ENCODE measurements at places on chromosomes 3 and 15.

DNA sequence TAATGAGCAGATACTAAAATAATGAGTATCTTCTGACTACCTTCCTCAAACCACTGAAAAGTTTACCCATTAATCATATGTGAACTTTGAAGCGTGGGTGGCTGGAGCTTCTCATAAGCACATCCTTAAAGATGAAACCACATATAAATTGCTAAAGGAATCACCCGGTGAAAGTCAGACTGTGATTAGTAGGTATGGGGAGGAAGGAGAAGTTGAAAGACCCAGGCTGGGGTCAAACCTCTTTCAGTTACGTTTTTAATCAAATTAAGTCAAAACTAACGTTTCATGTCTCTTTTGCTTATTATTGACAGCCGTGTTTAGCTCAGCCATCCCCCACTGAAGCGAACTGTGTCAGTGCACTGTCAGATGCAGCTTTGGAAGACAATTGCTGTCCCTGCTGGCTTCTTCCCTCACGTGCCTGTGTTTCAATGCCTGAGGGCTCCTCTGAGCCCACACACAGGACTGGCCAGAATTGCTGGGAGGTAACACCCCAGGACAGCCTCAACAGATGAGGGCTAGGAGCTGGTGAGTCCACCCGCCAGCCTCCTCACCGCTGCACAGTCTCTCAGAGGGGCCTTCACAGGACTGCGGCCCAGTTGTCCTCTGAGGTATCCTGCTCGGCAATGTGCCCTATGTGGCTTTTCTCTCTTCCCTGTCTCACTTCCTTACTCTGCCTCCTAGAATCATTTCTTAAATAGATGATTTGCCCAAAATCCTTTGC, 29.3 kb upstream of the SH3BP5 start:
- no peak for DNase-seq

GRCh38 chr15:88031461-88031860, 225.1 kb downstream of the NTRK3 start:
- DNase-seq: no peak

DNA sequence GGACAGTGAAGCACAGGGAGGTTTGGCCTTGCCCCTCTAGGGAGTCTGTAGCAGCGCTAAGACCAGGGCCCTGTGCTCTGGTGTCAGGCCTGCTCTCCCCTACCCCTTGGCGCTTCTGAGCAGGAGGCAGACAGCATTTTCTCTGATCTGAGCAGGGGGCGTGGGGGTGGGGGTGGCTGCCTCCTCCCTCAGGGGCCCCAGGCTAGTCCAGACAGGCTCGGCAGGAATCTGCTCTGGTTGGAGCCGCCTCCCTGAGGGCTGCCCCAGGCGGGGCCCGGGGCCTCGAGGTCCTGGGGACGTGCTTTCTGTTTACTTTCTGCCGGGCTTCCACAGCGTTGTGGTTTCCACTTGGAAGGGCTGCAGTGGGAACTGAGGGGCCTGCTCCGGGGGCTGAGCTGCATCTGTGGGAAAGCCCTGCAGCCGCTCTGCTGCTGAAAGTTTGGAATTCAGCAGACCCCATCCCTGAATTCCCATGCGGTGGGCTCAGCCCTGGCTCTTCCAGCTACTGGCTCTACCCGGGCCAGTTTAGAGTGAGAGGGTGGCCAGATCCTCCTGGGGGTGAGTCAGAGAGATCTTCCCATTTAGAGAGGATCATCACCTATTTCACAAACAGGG, 105.4 kb downstream of the LINGO1 start:
- no peak for DNase-seq

GRCh38 chr3:188124184-188124583, 29.8 kb upstream of the LPP start:
- DNase-seq: peak; percentile 41

DNA sequence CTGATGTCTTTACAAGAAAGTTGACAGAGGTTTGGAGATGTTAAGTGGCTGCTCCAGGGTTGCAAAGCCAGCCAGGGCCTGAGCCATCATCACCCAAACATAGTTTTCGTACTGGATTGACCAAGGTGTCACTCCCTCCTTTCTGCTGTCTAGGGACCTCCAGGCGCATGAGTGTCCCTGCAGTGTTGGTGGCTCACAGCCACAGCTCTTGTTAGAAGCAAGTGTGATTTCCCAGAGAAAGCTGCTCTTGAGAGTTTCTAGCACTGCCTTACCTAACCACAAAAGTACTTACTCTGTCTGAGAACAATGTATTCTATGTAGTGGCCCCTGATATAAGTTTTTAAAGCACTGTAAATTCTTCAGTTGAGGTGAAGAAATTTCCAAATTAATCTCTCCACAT, 144.1 kb downstream of the SOX2 start:
- DNase-seq: no peak

GRCh38 chr3:77690284-77690845, 650.5 kb downstream of the ROBO2 start:
- DNase-seq: no peak

- DNase-seq: no peak
These were observed 115.9 kb downstream of the IQSEC1 start for GRCh38 chr3:12957339-12957738.

GRCh38 chr3:155991847-155992246, 121.4 kb downstream of the GMPS start:
- no peak for DNase-seq

GRCh38 chr15:74320352-74321247, 46.8 kb downstream of the CYP11A1 start:
- DNase-seq: no peak

GRCh38 chr3:41794748-41795589, 166.9 kb downstream of the ULK4 start:
- DNase-seq: no peak

GRCh38 chr3:139522421-139522820, 17.1 kb downstream of the RBP1 start:
- no peak for DNase-seq

GRCh38 chr3:46990573-46991374, 11.3 kb downstream of the NBEAL2 start:
- no peak for DNase-seq

DNA sequence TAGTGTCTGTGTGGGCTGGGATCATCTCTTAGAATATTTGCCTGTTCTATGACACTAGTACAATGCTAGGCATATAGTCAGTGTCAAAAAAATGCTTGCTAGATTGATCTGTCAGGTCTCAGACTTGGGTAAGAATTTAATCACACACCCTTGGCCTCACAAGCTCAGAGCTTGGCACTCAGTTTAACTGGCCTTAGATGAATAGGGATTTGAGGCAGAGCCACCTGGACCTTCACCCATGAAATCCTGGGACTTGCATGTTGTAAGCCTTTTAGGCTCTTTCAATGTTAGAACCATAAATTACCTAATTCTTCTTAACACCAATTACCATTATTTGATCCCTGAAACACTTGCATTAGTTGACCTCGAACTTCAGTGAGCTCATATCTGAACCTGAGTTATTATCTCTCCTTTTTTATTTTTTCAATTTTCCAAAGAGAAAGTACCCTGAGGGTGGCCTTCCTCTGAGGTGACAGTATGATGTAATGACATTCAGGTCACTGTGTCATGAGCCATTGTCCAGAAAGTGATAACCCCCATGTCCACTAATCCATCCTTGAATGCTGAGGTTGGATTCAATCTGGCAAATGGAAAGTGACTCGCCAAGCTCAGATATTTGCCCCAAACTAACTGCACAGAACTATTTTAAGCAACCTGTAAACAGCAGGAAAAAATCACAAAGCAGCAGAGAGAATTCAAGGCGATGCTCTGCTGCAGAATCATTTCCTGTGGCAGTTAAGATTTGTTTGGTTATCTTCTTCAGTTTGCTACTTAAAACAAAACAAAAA, 615.2 kb upstream of the NR2F2 start:
- no peak for DNase-seq

DNA sequence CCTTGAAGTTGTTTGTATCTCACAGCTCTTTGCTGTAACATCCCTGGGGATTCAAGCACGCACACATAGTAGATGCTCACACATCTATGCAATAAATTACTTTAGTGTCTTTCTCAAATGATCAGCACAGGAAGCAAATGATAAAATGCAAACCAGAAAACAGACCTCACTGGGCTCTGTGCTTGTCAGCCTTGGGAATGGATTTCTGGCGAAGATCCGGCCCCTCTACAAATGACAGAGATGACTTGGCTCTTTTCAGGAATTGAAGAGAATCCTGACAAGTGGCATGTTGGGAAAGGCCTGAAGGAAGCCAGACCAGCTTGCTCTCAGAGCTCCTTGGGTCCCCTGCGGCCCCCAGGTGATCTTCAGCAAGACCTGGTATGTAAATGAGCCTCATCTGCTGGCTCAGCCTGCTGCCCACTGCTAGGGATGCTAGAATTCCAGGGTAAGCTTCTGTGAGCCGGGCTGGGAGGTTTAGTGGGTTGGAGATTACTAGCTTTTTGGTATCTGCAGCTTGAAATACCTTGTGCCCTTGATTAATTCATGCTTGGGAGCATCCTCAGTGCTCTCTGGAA, 54.1 kb downstream of the LPP start:
- DNase-seq: peak; percentile 35

- peak; percentile 62 for DNase-seq
These were observed 56.8 kb downstream of the PHLDB2 start for GRCh38 chr3:111915905-111916304.

DNA sequence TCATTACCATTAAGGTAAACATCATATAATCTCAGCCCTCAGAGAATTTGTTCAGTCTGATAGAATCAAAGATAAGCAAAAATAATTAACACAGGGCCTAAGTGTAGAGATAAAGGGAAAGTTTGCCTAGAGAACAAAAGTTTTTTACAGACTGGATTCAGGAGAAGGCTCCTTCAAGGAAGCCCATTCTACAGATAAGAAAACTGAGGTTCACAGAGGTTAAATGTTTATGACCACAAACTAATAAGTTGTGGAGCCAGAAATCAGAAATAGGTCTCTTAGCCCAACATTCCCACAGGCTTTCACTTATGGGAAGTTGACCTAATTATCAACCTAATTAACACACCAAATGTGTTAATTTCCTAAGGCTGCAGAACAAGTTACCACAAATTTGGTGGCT, 110.7 kb downstream of the ZMAT3 start:
- DNase-seq: no peak

GRCh38 chr3:63950698-63951097, 38.5 kb upstream of the SCAANT1 start:
- no peak for DNase-seq

- DNase-seq: no peak
These were observed 247 bp downstream of the FETUB start for GRCh38 chr3:186640473-186640818.

DNA sequence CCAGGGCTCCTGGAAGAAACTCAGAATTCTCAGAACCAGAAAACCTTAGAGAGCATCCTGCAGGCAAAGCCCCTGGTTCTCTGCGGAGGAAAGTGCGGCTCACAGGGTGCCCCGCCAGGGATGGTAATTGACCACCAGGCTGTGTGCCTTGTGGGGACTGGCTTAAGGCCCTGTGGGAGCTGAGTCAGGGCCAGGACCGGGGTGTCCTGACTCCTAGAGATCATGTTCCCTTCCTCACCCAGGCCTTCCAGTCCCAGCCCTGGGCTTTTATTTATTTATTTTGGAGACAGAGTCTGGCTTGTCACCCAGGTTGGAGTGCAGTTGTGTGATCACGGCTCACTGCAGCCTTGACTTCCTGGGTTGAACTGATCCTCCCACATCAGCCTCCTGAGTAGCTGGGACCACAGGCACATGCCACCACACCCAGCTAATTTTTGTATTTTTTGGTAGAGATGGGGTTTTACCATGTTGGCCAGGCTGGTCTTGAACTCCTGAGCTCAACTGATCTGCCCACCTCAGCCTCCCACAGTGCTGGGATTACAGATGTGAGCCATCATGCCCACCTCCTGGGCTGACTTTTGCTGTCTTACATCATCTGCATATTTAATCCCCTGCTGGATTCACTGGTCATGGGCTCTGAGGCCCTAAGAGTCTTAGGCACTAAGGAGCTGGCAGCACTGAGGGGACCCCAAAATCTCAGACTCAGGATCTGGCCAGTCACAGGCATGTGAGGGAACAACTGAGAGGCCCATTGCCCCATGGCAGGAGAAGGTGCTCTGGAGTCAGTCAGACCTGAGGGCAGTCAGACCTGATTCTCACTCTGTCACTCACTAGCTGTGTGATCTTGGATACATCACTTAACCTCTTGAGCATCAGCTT, 20.4 kb upstream of the LAMP3 start:
- no peak for DNase-seq

- no peak for DNase-seq
These were observed 94.3 kb downstream of the DGKG start for GRCh38 chr3:186267758-186268157.

DNA sequence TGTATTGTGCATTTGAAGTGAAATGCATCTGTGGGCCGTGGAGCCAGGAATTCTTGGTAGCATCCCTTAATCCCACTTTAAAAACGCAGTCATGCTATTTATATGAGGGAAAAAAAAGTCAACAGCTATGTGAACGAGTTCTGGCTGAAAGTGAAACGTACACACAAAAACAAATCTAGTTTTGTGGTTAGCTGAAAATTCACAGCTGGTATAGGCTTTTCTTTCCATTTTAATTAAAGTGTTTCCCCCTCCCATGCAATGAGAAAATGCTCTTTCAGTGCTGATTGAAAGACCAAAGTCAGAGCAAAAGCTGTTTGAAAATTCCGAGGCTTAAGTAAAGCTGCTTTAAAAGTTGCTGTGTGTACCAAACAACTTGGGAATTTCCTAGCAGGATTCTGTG, 297.4 kb downstream of the PLCL2 start:
- no peak for DNase-seq

DNA sequence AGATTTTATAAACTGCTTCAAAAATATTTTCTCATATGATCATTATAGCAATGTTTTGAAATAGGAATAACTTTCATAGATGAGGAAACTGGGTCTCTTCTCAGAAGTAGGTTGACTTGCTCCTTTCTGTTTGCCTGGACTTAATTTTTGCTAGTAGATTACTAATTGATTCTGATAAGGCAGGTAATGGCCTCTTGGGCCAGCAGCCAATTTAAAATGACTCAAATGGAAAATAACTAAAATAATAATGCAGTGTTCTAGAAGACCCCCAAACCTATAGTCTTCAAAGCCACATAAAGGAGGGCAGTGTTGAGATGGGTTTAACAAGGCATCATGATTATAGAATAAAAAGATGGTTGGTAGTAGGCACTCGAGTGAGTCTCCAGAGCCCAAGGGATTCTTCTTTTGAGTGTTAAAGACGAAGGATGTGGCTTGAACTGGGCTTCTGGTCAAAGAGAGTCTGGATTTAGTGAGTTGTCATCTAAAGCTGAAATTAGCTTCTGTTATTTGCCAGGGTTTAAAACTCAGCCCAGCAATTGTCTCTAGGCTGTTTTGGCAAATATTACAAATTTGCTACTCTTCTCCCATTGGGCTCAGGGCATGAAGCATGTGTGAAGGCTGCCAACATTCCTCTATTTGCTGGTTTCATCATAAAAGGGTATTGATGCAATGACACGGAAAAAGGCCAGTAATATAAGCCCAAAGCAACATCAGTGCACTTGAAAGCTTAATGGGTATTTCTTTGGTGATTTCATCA, 297.1 kb upstream of the MEIS2 start:
- DNase-seq: no peak

DNA sequence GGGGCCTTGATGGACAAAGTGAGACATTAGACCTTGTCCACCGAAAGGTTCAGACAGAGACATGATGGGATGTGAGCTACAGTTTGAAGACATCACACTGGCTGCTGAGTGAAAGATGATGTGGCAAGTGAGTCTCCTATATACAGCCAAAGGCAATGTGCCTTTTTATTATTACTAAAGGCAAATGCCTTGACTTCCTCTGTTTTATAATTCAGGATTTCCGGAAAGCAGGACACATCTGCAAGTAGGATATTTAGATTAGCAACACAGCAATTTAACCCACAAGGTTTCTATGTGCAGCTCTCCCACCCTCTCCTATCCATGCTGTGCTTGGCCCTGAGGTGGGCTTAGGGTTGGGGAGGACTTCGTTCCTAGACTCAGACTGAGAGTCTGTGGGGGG, 20.7 kb downstream of the SPATA12 start:
- no peak for DNase-seq

GRCh38 chr3:67521053-67521646, 133.3 kb downstream of the SUCLG2 start:
- no peak for DNase-seq
